ENCODE measurements at places on chromosomes 5 and 9.

DNA sequence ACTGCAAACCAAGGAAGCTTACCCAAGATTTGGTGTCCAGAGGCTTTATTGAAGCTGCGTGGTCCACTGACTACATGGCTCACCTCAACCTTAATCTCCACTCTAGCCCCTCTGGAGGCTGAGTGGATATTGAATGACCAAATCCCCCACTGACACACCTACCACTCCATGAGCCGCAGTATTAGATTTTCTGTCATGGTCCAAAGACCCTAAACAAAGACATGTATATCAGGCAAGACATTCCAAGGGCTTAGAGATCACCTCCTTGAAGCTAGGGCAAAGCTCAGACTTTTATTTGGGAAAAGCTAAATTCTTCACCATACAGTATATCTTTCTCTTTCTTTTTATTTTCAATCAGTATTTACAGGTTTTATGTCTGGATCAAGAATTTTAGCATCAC is 346.2 kb upstream of the CTNND2 start:
- no peak for DNase-seq

DNA sequence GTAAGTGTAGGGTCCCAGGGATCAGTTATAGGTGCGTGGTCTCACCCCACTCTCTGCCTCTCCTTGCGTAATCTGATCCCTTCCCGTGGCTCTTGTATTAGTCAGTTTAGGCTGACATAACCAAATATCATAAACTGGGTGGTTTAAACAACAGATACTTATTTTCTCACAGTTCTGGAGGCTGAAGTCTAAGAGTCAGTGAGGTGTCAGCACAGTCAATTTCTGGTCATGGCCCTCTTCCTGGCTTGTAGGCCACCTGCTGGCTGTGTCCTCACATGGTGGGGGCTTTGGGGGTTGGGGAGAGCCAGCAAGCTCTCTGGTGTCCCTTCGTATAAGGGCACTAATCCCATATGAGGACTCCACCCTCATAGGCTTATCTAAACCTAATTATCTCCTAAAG is 32.3 kb downstream of the CARTPT start:
- DNase-seq: no peak

- no peak for DNase-seq
Observed at GRCh38 chr9:135815830-135816650, 91.3 kb downstream of the CAMSAP1 start.

DNA sequence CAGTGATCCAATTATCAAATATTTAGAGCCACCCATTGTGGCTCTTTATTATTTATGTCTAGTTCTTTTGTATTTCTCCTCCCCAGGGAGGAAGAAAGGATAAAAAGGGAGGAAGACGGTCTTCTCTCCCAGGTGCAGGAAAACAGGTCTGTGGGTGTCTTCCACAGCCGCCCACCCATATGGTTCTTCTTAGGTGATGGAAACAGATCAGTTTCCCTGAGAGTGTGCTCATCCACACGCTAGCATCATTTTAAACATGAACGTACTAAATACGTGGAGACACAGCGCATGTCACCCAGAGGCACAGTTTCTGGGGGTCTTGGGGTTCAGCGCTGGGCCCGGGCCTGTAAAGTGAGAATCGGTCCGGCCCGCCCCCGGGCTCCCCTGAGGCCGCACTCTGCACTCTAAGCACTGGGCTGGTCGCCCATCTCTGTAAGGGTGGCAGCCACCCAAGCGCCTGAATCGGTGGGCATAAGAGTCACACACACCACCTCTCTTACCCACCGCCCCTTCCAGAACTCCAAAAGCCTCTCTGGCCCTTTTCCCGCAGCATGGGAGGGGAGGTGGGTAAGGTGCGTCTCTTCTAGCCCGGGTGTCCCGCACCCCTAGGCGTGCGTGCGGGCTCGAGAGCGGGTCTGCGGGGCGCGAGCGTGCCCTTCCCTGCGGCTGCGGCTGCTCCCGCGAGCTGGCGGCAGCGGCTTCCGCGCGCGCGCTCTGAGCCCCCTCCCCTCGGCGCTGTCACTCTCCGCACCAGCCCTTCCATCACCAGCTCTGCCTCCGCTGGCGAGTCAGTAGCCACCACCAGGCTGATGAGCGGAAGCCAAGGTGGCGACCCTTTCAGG is 1.3 kb downstream of the PTCH1 start:
- no peak for DNase-seq

DNA sequence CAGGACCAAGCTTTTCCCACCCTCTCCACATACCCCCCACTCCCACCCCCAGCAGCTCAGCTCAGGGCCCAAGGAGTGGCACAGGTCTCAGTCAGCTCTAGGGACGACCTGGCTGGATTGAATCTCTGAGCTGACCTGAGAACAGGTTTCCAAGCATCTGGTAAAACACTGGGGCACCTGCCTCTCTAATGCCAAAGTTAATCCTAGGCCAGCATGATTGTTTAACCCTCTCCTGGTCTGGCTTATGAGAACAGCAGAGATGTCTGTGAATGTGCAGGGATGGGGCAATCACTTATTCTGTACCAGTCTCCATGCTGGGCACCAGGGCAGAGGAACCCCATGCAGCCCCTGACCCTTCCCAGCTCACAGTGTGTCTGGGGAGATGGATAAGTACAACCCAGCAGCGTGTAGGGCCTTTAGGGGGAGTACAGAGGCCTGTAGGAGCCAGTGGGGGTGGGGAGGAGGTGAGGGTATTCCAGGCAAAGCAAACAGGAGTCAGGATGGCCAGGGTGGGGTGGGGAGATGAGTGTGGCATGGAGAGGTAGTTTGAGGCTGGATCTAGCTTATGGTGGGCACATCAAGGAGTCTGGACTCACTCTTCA is 678 bp upstream of the KIF12 start:
- DNase-seq: no peak

DNA sequence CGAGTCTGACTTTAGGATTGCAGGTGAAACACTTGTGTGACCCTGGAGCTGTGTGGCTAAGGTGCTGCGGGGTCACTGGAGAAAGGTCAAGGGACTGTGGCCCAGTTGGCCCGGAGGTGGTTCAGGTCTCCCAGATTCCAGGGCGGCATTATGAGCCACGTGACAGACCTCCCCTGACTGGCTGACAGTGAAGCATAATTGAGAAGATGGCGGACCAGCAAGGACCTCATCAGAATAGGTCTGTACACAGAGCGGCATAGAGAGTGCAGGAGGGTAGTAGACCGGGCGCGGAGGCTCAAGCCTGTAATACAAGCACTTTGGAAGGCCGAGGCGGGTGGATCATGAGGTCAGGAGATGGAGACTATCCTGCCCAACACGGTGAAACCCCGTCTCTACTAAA is 815 bp upstream of the ODF2 start:
- DNase-seq: no peak

DNA sequence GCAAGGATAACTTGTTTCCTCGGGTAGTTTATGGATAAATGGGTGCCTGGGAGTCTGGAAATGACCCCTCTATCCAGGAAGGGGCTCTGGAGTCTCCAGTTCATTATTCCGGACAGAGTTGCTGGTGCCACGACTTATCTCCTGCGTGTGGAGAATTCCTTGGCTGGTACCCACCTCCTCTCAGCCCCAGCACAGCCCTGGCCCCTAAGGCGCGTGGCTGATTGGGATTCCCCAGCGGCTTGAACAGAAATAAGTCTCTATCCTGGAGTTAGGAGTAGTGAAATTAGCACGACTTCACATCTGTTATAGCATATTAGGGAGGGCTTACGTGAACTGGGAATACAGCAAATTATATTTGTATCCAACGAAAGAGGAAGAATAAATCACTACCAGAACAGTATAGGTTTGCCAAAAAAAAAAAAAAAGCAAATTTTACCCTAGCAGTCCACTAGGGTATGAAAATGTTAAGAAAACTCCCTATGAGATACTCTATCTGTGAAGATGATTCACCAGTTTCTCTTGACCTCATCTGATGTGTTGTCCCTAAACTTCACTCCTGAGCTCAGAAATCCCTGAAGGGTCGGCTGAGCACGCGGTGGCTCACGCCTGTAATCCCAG is 172.5 kb upstream of the OTULINL start:
- DNase-seq: no peak

- no peak for DNase-seq
Observed at GRCh38 chr5:14464671-14465070, 116.9 kb upstream of the OTULINL start.

GRCh38 chr5:36395260-36395659 is 93.6 kb upstream of the RANBP3L start:
- DNase-seq: no peak

GRCh38 chr9:111222757-111223156 is 107.3 kb downstream of the OR2K2 start:
- no peak for DNase-seq

GRCh38 chr9:135091545-135091944 is 4.1 kb downstream of the OLFM1 start:
- no peak for DNase-seq

GRCh38 chr5:57889558-57889957 is 406.9 kb upstream of the ACTBL2 start:
- DNase-seq: no peak

DNA sequence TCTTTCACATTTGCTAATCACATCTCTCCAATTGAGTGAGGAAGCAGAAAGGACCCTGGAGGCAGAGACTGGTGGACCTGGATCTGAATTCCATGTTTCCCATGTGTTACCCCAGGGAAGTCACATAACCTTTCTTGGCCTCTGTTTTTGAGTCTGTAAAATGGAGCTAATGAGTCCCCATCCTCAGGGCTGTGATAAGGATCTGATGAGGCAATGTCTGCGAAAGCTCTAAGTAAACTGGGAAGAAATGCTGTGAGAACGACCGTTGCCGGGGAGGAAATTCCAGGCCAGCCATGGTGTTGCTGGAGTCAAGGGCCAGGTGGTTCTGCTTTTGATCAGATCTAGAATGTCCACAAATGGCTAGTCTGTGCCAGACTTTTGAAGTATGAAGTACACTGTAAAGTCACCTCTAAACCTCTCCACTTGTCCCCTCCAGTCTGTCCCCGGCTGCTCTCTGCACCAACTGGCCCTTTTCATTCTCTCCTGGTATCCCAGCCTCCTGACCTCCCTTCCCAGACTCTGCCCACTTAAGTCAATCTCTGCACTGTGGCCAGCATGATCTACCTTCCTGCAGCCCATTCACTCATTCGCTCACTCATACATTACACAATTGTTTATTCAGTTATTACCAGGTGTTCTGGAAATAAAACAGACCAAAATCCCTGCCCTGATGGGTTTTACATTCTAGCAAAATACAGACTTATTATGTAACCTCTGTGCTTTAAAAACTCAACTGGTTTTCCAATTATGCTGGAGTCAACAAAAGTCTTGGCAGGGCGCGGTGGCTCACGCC is 32.5 kb upstream of the N4BP3 start:
- no peak for DNase-seq

GRCh38 chr5:144468571-144468970 is 297.9 kb downstream of the KCTD16 start:
- no peak for DNase-seq

- DNase-seq: no peak
Observed at GRCh38 chr5:1367149-1367548, 22.2 kb upstream of the CLPTM1L start.

DNA sequence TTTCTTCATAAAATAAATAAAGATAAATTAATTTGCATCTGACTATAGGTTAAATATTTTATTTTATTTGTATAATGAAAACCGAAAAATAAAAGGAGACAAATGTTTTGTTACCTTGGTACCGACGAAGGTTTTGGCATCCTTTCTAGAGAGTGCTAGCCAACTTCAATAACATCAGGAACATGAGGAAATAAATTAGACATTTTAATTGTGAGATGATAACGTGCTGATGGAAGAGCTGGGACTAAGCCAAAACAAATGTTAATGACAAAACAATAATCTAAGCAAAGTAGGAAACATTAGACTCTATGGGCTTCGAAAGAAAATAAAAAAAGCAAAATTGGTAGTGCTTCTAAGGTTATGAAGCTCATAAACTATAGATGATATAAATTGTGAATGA is 201.0 kb downstream of the IRX2 start:
- no peak for DNase-seq

- no peak for DNase-seq
Observed at GRCh38 chr5:87004101-87004500, 263.6 kb upstream of the RASA1 start.

- DNase-seq: no peak
Observed at GRCh38 chr5:35023391-35024178, 24.2 kb downstream of the AGXT2 start.

DNA sequence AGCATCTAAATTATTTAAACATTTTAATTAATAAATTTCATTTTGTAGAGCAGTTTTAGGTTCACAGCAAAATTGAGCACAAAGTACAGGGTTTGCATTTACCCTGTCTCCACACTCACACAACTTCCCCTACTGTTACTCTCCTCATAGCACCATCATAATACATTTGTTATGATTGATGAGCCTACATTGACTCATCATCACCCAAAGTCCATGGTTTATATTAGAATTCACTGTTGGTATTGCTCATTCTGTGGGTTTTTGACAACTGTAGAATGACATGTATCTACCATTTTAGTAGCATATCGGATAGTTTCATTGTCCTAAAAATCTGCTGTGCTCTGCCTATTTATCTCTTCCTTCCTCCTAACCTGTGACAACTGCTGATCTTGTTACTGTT is 411.1 kb upstream of the MPDZ start:
- no peak for DNase-seq

DNA sequence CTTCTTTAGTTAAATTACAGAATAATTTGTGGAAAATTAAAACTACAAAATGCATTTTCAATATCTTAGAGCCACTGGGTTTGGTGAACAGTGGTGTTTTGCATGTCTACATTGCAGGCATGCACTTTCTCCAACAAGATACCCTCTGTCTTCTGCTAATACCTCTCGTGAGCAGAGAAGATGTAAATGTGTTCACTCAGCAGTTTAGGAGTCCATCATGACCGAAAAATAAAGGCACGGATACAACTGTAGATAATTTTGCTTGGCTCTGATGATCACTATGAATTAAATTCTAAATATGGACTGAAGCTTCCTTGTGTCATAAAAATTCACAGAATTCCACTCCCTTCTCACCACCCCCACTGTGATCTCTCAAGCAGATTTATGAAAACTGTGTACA is 313.8 kb downstream of the GLIS3 start:
- no peak for DNase-seq

GRCh38 chr5:120472911-120473310 is 8.8 kb downstream of the PRR16 start:
- DNase-seq: no peak

DNA sequence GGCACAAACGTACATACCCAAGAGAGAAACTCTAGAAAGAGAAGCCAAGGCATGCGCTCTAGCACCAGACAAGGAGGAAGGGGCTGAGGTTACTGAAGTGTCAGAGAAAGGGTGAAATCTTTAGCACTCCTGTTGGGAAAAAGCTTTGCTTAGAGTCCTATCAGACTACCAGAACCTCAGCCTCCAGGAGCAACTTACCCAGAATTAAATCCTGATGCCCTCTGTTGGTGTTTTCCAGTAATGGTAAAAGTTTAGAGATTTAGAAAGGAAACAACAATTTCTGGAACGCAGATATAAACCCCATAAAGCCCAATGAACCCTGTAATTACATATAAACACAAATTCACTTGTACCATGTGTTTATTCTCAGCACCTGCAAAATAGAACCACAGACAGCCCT is 33.2 kb upstream of the ASTN2 start:
- DNase-seq: no peak

DNA sequence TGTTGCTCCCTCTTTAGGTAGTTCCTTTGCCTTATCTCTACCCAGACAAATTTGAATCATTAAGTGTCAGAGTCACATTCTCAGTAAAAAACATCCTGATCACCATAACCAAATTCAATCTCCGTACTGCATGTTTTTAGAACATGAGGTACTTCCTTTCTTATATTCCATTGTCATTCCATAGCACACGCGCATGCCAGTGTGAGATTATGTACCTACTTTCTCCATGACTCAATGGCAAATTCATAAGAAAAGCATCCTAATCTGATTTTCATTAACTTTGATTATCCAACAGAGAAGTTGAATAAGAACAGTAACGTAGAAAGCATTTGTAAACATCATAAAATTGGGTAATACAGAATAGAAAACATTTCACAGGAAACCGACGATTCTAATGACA is 1118.6 kb upstream of the CDH9 start:
- no peak for DNase-seq
